Mucosa of gallbladder (tissue), 1 donor: ENCODE measurements at places on chromosomes 12 and 14. TPM values are rescaled to one million over a fixed set of nuclear protein-coding genes. Genes with fewer than 3 reads are reported as not detected.

- DNase-seq: no peak
These were observed 334.5 kb downstream of the IPO8 start for GRCh38 chr12:30361145-30361544.

- DNase-seq: no peak
These were observed 47.0 kb upstream of the KCNH3 start for GRCh38 chr12:49491823-49492222.

- DNase-seq: no peak
These were observed 280.0 kb upstream of the RTL1 start for GRCh38 chr14:101183376-101184103.

- no peak for DNase-seq
These were observed 186.8 kb downstream of the BTG1 start for GRCh38 chr12:91958816-91959215.

DNA sequence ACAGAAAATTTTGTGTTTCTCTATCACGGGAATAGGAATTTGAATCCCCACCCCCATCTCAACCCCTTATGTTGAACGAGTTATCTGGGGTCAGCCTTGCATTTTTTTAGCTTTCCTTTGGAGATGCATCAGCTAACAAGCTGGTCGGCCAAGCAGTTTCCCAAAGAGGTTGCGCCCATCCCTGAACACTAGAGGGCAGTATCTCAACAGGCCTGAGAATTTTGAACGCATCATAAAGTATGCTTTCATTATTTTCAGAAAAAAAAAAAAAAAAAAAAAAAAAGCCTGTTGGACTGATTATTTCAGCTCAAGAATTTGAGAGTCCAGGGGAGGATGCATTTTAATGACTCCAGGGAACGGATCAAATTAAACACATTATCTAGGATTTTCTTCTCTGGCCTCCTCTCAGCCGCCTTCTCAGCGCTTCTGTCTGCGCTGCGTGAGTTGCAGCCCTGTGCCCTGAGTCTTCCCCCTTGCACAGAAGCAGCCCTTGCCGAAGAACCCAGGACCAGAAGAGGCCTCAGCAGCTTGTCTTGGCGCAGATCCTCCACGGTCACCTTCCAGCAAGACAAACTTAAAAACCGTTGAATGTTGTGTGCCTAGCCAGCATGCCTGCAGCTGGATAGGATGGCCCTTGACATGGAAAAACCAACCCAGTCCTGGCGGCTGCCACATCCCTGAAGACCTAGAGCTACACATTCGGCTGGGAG, 76.6 kb upstream of the GZMB start:
- DNase-seq: peak; percentile 64

GRCh38 chr12:116164250-116165035, 113.0 kb downstream of the MED13L start:
- no peak for DNase-seq

GRCh38 chr14:47226877-47227520, 448.4 kb downstream of the MDGA2 start:
- DNase-seq: no peak

DNA sequence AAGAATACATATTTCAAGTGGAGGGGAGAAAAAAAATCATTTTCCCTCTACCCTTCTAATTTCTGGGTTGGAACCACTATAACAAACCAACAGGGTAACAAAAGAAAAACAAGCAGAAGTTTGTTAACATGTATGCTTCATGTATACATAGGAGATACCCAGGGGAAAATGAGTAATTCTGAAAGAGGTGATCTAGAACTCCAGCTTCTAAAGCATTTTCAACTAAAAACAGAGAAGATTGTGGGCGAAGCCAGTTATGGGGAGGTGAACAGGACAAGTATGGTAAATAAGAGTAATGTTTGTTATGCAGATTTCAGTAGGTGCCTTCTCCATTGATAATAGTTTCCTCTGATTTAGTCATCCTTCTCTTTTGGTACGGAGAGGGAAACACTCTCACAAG, 16.7 kb downstream of the FNTB start:
- DNase-seq: no peak

- DNase-seq: no peak
These were observed 899 bp upstream of the KCNH3 start for GRCh38 chr12:49537752-49538509.

DNA sequence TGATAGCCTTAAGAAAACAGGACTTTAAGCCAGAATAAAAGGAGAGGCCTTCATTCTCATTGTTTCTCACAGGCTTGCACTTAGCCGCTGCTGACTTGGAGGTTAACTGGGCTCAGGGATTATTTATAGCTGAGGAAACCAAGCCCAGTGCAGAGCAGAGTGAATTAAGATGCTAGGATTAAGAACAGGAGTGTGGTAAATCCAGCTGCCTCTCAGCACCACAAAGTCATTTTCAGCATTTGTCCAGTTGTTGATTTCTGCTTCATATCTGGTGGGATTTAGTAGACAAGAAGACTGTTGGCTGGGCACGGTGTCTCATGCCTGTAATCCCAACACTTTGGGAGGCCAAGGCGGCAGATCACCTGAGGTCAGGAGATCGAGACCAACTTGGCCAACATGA, 14.3 kb upstream of the KRT73 start:
- no peak for DNase-seq

DNA sequence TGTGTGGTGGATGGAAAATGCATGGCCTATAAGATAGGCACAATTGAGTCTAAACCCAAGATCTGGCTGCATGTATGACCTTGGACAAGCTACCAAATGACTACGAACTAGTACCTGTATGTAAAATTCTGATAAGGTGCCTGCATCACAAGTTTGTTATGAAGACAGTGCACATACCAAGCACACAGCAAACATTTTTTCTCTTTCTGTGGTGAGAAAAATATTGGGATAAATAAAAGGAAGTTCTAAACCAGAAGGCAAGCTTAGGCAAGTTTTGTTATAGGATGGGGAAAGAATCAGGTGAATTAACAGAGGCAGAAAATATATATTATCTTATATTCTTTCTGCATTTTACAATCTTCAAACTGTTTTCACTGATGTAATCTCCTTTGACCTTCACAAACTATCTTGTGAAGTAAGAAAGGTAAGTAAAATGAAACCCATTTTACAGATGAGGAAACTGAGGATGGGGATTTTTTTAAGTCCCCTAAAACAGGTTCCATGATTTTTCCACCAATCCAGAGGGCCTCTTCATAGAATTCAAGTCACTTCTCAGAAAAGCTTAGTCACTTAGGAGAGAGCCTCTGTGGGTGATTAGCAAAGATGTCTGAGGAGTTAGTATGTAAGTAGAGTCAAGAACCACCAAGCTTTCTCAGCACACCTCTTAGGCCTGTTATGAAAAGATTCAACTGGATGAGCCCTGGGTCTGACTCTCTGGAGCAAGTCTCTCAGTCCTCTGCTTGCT, 132.0 kb upstream of the RAP1B start:
- no peak for DNase-seq

DNA sequence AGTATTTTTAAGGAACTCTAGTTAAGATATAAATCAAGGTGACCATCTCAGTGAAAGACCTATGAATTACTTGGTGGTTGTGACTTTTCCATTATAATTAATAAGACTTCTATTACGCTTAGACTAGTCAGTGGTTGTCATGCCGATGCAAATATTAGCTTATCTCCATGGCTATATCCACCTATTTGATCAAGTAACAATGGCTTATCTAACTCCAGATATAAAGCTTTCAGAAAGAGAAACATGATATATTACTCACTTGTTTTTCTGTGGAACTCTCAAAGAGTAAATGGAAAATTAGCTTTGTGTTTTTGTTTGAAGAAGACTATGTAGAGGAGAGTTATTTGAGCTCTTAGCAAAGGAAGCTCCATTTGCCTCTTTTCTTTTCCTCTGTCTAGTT, 323.8 kb upstream of the DCN start:
- no peak for DNase-seq

- DNase-seq: no peak
These were observed 74.8 kb downstream of the PAPOLA start for GRCh38 chr14:96576937-96577336.

GRCh38 chr12:123886931-123887582, 85.6 kb downstream of the CCDC92 start:
- no peak for DNase-seq

DNA sequence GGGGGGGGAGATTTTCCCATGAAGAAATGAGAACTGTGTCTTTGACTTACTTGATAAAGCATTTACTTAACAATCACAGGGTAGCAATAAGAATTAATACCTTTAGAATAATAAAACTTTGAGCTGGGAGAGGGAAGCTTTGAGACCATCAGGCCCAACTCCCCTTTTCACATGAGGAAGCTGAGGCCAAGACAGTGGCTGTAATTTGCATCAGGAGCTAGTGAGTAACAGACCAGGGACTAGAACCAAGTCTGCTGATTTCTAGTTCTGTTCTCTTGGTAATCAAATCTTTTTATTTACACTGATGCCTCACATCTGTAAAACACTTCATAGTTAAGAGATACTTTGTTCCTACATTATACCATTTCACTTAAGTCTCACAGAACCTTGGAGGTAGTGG, 28.7 kb downstream of the TTC8 start:
- no peak for DNase-seq

GRCh38 chr12:54038284-54038870, 5.5 kb downstream of the HOXC5 start:
- DNase-seq: no peak

- DNase-seq: no peak
These were observed 714 bp upstream of the PSMC6 start for GRCh38 chr14:52706286-52706685.

DNA sequence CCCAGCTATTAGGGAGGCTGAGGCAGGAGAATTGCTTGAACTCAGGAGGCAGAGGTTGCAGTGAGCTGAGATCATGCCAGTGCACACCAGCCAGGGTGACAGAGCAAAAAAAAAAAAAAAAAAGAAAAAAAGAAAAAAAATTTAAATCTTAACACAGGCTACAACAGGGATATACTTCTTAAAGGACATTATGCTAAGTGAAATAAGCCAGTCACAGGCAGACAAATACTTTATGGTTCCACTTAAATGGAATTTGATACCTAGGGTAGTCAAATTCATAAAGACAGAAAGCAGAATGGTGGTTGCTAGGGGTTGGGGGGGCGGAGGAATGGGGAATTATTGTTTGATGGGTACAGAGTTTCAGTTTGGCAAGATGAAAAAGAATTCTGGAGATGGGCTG, 14.8 kb upstream of the PPTC7 start:
- DNase-seq: no peak

DNA sequence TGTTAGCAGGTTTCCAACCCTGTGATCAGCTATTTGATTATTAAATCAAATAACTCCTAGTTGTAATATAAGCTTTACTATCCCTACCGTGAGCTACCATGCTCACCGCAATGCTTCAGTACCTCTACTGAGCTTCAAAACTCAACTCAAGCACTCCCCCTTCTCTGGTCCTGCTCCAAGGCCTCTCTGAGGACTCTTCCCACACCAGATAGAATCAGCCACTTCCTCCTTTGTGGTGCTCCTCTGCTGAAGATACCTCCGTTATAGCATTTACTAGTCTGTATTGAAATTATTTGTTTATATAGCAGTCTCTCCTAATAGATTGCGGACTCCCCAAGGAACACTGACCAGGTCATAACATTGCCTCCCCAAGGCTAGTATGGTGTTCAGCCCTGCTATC, 17.5 kb downstream of the AREL1 start:
- DNase-seq: no peak

GRCh38 chr14:25259470-25259869, 209.5 kb upstream of the STXBP6 start:
- no peak for DNase-seq

REC8 gene
- total RNA-seq: 208 TPM

MAPKAPK5 gene
- total RNA-seq: 35.8 TPM

SLC2A14 gene
- total RNA-seq: 1.1 TPM

ADAM21 gene
- 0.40 TPM for total RNA-seq

KRT2 gene
- not detected for total RNA-seq

B4GALNT3 gene
- total RNA-seq: 26.4 TPM

FGD6 gene
- 15.4 TPM for total RNA-seq

C14orf132 gene
- total RNA-seq: 9.5 TPM

SUSD6 gene
- 85.1 TPM for total RNA-seq

KRT72 gene
- total RNA-seq: not detected

PLEKHG7 gene
- total RNA-seq: 0.29 TPM

EML1 gene
- 49.9 TPM for total RNA-seq

CAPS2 gene
- 12.4 TPM for total RNA-seq

RGS6 gene
- total RNA-seq: 1.1 TPM
